ENCODE measurements at places on chromosomes 5 and 9.

DNA sequence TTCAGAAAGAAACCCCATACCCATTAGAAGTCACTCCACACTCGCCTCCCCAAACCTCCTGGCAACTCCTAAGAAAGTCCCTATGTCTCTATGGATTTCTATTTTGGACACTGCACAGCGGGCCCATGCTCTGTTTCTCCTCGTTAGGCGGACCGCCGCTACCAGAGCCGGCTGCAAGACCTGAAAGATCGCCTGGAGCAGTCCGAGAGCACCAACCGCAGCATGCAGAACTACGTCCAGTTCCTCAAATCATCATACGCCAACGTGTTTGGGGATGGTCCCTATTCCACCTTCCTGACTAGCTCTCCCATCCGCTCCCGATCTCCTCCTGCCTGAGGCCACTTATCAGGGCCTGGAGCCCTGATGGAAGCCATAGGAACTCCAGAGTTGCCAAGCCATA, 4.6 kb upstream of the GLE1 start:
- DNase-seq = no peak

- no peak for DNase-seq
These were observed 286.9 kb upstream of the ATP10B start for GRCh38 chr5:161138751-161139455.

GRCh38 chr9:109313351-109313750, 7.5 kb downstream of the EPB41L4B start:
- DNase-seq = no peak

GRCh38 chr5:107213025-107213424, 457.7 kb downstream of the EFNA5 start:
- no peak for DNase-seq

DNA sequence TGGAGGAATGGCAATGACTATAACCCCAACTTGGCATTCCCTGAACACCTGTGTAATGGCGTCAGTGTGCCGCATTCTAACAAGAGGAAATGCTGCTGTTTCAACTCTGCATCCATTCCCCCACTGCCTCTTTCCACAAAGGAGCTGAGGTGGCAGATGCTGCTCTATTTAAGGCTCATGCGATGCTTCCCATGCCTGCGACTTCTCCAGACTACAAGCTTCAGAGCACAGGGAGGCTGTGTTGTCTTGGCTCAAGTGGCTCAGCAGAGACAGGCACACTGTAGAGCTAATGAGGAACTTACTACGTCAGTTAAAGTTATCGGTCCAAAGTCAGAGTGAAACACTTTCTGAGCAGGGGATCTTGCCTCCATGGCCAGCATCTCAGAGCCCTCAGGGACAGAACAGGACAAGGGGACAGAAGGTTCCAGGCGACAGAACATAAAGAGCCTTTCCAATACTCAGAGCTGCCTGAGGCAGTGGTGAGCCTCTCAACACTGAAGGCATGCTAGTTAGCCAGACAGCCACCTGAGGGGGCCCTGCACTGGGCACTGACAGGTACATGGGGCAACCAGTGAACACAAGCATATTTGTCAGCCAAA, 21.8 kb downstream of the TNIP1 start:
- no peak for DNase-seq

DNA sequence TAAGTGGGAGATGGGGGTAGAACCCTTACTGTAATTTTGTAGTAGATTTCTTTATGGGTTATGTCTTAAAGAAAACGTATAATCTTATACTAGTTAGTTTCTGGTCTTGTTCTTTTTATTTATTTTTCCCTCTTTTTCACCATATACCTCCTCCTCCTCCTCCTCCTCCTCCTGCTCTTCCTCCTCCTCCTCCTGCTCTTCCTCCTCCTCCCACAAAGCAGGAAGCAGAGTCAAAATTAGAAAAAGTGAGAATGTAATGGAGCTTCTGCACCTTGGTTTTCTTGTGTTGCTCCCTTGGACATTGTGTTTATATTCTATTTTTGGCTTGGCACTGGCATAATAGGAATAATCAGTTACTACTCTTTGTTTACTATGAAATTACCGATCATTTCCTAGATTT, 4.5 kb downstream of the MACIR start:
- no peak for DNase-seq

GRCh38 chr5:157893611-157894010, 34.7 kb upstream of the CLINT1 start:
- DNase-seq = no peak

- no peak for DNase-seq
These were observed 21.1 kb upstream of the MEIKIN start for GRCh38 chr5:131966551-131966950.

DNA sequence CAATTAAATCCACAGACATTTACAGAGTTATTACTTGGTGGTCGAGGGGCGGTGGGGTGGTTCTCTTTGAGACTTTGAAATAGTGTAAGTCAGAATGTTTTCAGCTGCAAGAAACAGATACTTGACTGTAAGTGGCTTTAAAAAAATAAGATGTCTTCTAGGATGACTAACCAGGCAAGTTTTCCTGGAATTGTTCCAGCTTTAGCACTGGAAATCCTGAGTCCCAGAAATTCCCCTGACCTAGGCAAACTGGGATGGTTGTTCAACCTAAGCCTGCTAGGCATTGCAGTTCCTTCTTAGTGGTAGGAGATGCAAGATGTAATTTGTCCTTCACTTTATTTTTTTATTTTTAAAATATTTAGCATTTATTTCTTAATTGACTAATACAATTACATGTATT, 169.5 kb upstream of the POC5 start:
- DNase-seq = no peak

DNA sequence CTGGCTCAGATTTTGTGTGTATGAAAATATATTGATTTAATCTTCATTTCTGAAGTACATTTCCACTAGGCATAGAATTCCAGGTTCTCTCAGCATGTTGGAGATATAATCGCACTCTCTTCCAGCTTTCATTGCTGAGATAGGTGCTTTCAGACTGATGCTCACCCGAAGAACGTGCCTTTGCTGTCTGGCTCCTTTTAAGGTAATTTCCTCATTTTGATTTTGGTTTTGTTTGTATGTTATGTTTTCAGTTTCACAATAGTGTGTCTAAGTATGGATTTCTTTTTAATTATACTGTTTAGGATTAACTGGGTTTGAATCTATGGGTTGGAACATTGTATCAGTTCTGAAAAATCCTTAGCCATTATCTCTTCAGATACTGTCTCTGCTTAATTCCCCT, 132.0 kb upstream of the NFIB start:
- DNase-seq = no peak

- no peak for DNase-seq
These were observed 162.4 kb upstream of the ZNF608 start for GRCh38 chr5:124908581-124909451.

- DNase-seq = no peak
These were observed 100.3 kb downstream of the AUH start for GRCh38 chr9:91261417-91261816.

GRCh38 chr5:98510143-98510985, 263.1 kb upstream of the RGMB start:
- no peak for DNase-seq

DNA sequence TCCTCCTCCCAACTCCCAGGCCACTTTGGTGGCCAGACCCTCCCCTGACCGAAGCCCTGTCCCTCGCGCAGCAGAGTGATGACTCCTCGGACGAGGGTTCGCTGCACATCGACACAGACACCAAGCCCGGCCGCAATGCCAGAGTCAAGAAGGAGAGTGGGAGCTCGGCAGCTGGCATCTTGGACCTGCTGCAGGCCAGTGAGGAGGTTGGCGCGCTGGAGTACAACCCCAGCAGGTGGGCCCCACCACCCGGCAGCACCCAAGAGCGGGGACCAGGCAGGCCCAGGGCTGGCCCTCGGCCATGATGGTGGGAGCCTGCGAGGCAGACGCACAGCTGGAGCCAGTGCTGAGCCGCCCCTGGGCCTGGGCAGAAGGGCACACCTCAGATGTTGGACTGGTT, 90.6 kb downstream of the PHF2 start:
- DNase-seq = no peak

DNA sequence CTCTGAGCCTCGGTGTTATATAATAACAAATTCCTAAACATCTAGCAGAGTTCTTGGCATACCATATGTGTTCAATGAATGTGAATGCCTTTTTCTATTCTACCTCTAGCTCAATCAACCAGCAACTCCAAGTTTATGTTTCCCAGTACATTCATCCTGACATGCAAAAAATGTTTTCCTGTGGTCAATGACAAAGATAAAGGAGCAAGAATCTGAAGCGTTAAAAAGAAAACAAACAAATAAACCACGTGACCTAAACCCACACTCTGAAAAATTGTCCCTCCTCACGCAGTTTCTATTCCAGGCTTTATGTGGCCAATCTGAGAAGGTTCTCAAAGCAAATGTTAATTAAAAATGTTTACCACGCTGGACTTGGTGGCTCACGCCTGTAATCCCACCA, 18.0 kb downstream of the KLF4 start:
- no peak for DNase-seq

DNA sequence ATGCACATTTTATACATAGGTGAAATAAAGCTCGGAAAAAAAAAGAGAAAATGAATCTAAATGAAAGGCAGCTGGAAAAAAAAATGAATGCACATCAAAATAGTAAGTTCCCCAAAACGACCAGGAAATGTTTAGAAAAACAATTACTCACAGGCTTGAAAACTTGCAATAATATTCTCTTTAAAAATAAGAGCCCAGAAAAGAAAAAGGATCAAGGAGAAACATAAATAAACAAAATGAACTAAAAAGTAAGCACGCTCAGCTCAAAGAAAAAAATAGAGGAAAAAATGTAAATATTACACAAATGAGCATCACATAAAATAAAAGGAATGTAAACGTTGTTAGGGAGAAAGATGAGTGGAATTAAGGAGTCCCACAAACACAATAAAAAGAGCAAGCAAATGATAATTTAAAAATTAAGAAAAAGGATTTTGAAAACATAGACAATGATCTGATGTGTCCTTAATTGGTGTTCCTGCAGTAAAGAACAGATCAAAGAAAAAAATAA, 54.2 kb downstream of the SLC27A6 start:
- no peak for DNase-seq

- DNase-seq = no peak
These were observed 1313.7 kb downstream of the PTPRD start for GRCh38 chr9:9299134-9299533.

GRCh38 chr9:119873877-119874276, 504.6 kb upstream of the BRINP1 start:
- DNase-seq = no peak

DNA sequence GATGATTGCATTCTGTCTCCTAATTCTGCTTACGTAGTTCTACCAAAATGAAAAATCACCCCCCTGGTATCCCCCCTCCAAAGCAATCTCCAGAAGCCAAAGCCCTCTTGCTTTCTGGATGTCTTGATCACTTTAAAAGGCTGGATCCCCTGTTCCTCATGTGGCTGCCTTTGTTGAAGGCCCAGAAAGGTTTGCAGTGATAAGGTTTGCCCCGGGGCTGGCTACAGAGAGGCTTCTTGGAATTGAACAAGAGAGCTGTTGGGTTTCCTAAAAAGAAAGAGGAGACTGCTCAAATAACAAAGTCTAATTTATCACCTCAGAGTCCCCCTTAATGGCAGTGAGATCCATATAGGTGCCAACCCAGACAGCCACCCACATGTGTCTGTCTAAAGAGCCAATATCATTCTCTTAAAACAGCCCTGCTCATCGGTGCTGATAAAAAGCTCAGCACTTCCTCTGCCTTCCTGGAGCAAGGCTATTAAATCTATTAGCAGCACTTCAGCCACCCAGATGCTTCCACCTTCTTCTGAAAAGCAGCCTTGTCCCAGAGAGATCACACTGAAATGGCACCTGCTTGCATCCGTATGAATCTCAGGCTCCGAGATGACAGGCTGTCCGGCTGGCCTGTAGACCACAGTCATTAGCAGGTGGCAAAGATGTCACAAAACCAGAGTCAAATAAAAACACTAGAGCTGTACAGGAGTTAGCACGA, 70.9 kb downstream of the TEX10 start:
- no peak for DNase-seq

- DNase-seq = no peak
These were observed 9.2 kb downstream of the ABLIM3 start for GRCh38 chr5:149150457-149150856.

- DNase-seq = no peak
These were observed 140.8 kb downstream of the COL23A1 start for GRCh38 chr5:178449163-178450070.
